CD4-positive, alpha-beta T cell (primary cell): ENCODE measurements at places on chromosomes 11 and 22.

GRCh38 chr22:22655452-22656290, 11.3 kb downstream of the GGTLC2 start:
- H3K4me1 ChIP-seq, result peaks cover 9% of the 10 kb centered on the region
- H3K27me3 ChIP-seq, result no peaks in the 10 kb centered on the region
- H3K27ac ChIP-seq, result no peak overlapping the region
- no peak overlapping the region for H3K4me3 ChIP-seq

DNA sequence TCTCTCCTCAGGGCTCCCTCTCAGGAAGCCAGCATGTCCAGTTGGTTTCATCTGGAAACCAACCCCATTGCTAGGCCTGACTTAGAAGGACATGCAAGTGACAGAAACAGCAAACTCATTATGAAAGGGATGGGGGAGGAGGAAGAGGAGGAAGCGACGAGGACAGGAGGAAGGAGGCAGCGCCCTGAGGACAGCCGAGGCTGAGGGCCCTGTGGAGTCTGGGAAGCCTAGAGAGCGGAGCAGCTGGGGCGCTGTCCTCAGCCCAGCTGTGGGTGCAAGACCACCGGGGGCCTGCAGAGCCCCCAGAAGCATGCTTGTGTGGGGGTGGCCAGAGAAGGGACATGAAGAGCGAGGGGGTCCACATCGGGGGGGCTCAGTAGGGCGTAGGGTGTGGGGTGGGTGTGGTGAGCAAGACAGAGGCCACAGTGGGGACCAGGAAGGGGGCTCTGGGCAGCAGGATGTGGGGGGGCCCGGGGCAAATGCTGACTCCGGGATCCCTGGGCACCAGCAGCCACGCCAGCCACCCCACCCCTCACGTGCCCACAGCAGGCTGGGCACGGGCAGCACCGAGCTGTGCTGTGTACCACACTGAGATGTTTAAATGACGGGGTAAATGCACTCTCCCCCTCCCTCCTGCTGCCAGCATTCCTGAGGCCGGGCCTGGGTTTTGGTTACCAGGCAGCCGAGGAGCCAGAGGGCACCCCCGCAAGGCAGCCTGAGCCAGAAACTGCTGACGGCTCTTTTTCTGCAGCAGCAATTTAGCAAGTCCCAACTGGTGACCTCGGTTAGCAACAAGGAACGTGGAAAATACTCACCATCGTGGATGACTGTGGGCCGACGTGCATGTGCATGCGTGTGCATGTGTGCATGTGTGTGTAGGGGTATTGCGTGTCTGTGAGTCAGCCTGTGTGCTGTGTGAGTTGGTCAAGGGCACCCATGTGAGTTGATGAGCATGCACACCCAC, 82.7 kb upstream of the LINC01488 start:
- no peaks in the 10 kb centered on the region for H3K27me3 ChIP-seq
- peaks cover 3% of the 10 kb centered on the region for H3K4me1 ChIP-seq
- no peak overlapping the region for H3K27ac ChIP-seq
- H3K36me3 ChIP-seq, result no peaks in the 10 kb centered on the region
- H3K4me3 ChIP-seq, result no peak overlapping the region

GRCh38 chr22:47162865-47163264, 400.4 kb downstream of the TBC1D22A start:
- no peaks in the 10 kb centered on the region for H3K4me1 ChIP-seq
- no peak for DNase-seq
- no peak overlapping the region for H3K27ac ChIP-seq
- H3K36me3 ChIP-seq, result peaks cover 18% of the 10 kb centered on the region

DNA sequence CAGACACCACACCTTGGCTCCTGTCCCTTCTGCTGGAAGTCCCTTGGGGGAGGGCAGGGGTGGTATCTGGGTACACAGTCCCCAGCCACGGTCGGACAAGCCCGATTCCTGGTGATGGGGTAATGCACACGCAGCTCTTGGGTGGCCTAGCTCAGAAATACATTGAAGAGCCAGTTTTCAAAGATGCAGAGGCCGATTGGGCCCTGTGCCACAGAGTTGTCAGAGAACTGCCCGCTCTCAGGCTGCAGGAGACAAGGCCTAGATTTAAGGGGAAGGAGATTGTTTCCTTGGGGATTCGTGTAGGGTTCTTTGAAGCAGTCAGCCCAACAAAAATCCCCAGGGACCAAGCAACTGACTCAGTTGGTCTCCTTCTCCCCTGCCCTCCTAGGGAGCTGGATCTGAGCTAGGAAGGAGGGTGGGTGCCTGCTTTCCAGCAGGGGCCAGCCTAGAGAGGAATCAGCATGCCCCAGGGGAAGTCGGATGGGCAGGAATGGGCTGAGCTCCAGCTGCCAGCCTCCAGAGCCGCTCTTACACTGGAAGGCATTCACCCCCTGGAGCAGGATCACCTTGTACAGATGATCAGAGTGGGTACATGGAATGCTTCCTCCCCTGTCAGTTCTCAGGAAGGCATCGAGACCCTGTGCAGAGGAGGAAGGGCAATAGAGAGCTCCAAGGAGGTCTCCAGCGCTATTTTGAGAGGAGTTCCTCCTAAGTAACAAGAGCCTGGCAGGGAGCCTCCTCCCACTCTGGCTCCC, 3.3 kb upstream of the SCN4B start:
- H3K4me3 ChIP-seq, result no peak overlapping the region
- no peaks in the 10 kb centered on the region for H3K36me3 ChIP-seq
- peaks cover 24% of the 10 kb centered on the region for H3K4me1 ChIP-seq
- H3K27me3 ChIP-seq, result peaks cover 65% of the 10 kb centered on the region

GRCh38 chr11:469684-470560, 19.8 kb downstream of the PTDSS2 start:
- no peak overlapping the region for H3K27ac ChIP-seq
- DNase-seq, result no peak
- no peaks in the 10 kb centered on the region for H3K4me1 ChIP-seq
- H3K27me3 ChIP-seq, result no peaks in the 10 kb centered on the region
- H3K4me3 ChIP-seq, result no peak overlapping the region
- H3K36me3 ChIP-seq, result no peaks in the 10 kb centered on the region

- DNase-seq, result peak; percentile 66
- H3K27me3 ChIP-seq, result no peaks in the 10 kb centered on the region
- H3K4me1 ChIP-seq, result peaks cover 61% of the 10 kb centered on the region
These were observed 1.2 kb upstream of the RASGRP2 start for GRCh38 chr11:64745189-64745520.

- H3K4me3 ChIP-seq, result no peak overlapping the region
- H3K36me3 ChIP-seq, result no peaks in the 10 kb centered on the region
- no peak for DNase-seq
- H3K27me3 ChIP-seq, result no peaks in the 10 kb centered on the region
These were observed 17.5 kb upstream of the TSPAN18 start for GRCh38 chr11:44709281-44709562.

DNA sequence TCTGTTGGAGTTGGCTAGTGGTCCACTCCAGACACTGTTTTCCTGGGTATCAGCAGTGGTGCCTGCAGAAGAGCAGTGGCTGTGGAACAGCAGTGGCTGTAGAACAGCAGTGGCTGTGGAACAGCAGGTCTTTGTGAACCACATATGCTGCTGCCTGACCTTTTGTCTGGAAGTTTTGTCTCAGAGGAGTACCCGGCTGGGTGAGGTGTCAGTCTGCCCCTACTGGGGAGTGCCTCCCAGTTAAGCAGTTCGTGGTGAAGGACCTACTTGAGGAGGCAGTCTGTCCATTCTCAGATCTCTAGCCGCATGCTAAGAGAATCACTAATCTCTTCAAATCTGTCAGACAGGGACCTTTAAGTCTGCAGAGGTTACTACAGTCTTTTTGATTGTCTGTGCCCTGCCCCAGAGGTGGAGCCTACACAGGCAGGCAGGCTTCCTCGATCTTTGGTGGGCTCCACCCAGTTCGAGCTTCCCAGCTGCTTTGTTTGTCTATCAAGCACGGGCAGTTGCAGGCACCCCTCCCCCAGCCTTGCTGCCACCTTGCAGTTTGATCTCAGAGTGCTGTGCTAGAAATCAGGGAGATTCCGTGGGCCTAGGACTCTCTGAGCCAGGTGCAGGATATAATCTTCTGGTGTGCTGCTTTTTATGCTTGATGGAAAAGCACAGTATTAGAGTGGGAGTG, 89.1 kb upstream of the TRIM48 start:
- H3K4me1 ChIP-seq, result no peaks in the 10 kb centered on the region
- H3K27ac ChIP-seq, result no peak overlapping the region
- DNase-seq, result no peak
- no peaks in the 10 kb centered on the region for H3K36me3 ChIP-seq
- H3K4me3 ChIP-seq, result no peak overlapping the region

DNA sequence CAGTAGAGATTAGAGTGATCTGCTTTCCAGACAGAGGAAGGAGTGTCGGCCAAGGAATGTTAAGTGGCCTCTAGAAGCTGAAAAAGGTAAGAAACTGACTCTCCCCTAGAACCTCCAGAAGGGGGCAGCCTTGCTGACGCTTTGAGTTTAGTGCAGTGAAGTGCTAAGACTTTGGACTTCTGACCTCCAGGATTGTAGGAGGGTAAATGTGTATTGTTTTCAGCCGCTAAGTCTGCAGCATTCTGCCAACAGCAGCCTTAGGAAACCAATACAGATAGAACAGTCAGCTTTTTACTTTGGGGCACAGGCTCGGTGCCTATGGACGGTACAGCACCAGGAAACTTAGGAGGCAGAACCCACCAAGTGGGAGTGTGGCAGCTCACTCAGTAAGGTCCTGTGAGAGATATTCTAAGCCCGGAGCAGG, 3.6 kb upstream of the TBC1D22A start:
- H3K27me3 ChIP-seq, result no peaks in the 10 kb centered on the region
- H3K27ac ChIP-seq, result no peak overlapping the region
- no peaks in the 10 kb centered on the region for H3K36me3 ChIP-seq
